ENCODE measurements at places on chromosomes 5 and 9.

GRCh38 chr9:120946259-120946658, 19.7 kb upstream of the TRAF1 start:
- no peak for DNase-seq

GRCh38 chr5:138981131-138981530, 106.0 kb upstream of the LRRTM2 start:
- no peak for DNase-seq

- no peak for DNase-seq
Measured at GRCh38 chr9:31146485-31147166, 1237.8 kb upstream of the ACO1 start.

- DNase-seq = no peak
Measured at GRCh38 chr5:179149278-179149677, 89.1 kb downstream of the ZNF354C start.

GRCh38 chr9:121538221-121538620, 38.6 kb upstream of the GGTA1 start:
- DNase-seq = no peak

DNA sequence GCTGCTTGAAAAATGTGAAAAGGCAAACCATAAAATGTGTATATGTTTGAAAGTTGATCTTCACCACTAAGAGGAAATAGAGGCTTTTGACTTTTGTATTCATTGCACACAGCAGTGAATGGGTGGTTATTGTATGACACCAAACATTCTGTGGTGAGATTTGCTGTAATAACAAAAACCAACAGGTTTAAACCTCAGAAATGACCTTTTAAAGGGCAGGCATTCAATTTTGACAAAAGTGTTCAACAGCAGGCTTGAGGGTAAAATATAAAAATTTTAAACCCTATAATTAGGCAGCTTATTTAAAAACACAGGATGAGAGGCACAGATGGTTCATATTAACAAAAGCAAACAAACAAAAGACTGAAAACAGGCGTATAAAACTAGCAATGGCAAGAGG, 128.1 kb upstream of the NUDT12 start:
- DNase-seq = no peak

DNA sequence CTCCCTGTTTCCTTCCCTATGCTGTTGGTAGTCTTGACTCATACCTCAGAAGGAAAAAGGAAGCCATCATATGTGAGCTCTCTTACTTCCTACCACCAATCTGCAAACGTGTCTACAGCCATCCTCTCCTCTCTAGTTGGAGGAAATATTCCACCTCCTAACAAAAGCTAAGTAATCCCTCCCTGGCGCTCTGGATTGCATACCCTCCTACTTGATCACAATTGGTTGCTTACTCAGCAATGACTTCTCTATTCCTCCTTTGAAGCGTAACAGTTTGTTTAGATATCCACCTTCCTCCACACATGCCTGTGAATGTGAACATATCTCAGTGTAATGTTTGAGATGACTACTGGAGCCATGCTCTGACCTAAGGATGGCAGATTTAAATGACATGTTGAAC, 18.2 kb downstream of the RUSC2 start:
- DNase-seq = no peak

DNA sequence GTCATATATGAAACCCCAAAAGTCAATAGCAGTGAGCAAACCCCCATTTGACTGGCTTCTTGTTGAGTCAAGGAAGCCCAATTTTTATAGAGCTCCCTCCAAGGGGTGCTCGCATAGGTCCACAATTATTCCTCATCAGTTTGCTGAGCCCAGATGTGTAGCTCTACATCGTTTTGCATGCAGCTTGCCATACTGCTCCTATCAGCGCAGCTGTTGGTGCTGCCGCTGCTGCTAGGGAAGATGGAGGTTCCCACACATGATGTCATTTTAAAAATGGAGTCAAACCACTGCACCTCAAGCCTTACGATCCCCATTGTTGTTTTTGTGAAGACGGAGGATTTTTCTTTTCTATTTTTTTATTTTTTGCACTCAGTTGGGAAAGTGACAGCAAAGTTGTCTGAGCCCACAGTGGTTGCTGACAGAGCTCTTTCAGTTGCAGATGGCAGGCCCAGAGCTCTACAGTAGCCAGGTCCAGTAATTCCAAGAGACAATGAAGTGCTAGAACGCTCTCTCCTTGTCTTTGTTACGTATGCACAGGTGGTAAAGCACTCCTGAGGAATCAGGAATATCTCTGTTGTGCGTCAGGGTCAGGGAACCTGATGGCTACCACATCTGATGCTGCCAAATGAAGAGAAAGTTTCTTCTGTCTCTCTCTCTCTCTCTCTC, 23.2 kb upstream of the C5orf63 start:
- no peak for DNase-seq

DNA sequence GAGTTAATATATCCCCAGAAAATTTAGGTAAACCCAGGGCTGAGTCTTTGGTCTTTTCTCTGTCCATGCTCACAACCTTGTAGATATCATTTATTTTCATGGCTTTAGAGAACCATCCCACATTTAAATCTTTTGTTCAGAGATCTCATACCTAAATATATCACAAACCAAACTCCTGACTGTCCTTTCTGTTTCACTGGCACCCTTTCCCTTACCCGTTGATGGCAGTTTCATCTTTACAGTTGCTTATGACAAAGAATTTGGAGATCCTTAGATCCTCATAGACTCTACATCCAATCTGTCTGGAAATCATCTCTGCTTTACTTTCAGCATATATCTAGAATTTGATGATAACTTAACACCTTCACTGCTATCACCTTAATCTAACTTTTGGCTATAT, 19.2 kb downstream of the RNF180 start:
- no peak for DNase-seq

GRCh38 chr9:134975253-134975652, 57.5 kb upstream of the FCN1 start:
- DNase-seq = no peak

GRCh38 chr5:149071756-149072155, 8.9 kb upstream of the SH3TC2 start:
- DNase-seq = no peak

- DNase-seq = no peak
Measured at GRCh38 chr9:129198319-129199043, 20.4 kb upstream of the IER5L start.

GRCh38 chr5:76952795-76953536, at the start of gene CRHBP:
CRHBP (plus strand) TSS chr5:76953045; CDS start chr5:76953135, 90 bp downstream.
- no peak for DNase-seq

GRCh38 chr9:114224247-114224610, 68.9 kb downstream of the COL27A1 start:
- DNase-seq = no peak

DNA sequence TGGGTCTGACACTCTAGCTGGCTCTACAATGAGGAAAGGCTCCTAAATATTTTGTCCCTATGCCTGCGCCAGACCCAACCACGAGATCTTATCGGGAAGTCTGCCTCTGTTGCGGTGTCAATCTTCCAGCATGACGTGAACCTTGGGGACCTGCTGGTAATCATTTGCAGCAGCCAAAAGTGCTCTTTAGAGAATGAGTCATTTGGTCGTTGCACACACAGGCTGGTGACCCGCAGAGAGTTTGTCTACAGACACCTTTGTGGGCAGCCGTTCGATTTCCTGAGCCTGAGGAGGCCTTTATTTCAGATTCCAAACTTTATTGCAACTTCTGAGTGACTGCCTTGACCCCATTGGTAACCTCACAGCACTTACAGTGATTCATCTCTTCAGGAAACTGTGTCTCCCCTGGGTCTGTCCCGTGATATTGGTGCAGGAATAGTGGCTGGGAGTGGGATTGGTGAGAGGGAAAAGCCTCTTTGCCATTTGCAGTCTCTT, 326.1 kb downstream of the NSG2 start:
- no peak for DNase-seq

GRCh38 chr5:116441223-116441622, 133.4 kb downstream of the SEMA6A start:
- DNase-seq = no peak

DNA sequence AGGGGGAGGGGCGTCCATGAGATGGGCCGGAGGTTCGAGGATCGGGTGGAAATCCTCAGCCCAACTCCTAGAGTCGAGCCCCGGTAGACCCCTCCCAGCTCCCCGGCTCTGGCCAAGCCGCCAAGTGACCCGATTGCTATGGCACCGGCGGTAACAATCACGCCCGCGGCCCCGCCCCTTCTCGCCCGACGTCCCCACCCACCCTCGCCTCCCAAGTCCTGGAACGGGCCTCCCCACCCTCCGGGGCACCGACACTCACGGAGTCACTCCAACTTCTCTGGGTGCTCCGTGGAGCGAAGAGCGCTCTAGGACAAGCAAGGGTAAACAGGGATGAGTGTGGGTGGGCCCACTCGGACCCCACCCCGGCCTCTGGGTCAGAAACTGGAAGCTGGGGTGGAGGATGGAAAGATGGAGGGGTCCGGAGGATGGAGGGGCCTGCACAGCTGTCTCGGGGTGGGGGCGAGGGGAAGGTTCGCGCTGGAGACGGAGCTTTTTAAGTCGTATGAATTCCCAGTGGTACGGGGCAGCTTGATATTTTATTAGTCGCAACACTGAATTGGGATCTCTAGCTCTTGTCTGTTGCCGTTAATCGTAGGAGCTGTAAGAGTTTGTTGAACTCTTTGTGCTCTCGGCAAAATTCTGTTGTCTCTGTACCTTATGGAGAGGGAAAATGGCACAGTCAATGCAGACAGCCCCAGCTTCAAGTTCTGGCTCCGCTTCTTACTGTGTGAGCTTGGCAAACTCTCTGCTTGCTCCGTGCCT, at the start of gene SPACA9:
SPACA9 (plus strand) TSS at position 204 of the 762 bp plus-strand sequence. CDS start 5,050 bp downstream, outside the sequence.
- DNase-seq = no peak

DNA sequence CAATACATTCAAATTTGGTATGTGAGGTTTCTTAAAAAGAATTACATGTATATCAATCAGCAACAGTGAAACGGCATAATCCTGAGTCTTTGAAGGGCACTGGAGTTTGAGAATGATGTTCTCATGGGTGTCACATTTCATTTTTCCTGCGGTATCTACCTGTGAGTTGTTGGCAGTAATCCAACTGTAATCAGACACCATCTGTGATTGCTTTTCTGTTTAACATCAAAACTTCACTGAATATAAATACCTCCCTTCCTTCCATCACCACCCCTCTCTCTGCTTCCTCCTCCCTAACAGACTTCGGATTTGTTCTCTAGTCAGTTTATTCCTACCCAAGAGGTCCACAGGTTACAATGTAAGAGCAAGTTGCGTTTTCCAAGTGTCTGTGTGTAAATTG, 275.2 kb upstream of the PCSK5 start:
- DNase-seq = no peak

DNA sequence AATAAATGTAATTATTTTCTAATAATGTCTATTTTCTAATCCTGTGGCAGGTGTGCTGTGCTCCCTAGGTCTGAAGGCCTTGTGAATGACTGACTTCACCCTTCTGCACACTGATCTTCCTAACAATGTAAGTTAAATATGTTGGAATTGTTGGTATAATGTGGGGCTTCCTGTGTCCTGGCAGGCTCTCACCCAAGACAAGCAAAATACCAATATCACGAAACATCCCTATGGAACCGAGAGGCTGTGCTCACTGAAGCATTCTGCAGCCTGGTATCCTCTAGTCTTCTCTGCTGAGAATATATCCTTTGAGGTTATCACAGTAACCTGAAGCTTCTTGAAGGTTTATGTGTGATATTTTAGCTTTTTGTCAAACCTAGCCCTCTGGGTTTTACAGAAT, 159.4 kb downstream of the GABRB2 start:
- DNase-seq = no peak

GRCh38 chr9:129258823-129259301, 80.8 kb upstream of the IER5L start:
- no peak for DNase-seq

DNA sequence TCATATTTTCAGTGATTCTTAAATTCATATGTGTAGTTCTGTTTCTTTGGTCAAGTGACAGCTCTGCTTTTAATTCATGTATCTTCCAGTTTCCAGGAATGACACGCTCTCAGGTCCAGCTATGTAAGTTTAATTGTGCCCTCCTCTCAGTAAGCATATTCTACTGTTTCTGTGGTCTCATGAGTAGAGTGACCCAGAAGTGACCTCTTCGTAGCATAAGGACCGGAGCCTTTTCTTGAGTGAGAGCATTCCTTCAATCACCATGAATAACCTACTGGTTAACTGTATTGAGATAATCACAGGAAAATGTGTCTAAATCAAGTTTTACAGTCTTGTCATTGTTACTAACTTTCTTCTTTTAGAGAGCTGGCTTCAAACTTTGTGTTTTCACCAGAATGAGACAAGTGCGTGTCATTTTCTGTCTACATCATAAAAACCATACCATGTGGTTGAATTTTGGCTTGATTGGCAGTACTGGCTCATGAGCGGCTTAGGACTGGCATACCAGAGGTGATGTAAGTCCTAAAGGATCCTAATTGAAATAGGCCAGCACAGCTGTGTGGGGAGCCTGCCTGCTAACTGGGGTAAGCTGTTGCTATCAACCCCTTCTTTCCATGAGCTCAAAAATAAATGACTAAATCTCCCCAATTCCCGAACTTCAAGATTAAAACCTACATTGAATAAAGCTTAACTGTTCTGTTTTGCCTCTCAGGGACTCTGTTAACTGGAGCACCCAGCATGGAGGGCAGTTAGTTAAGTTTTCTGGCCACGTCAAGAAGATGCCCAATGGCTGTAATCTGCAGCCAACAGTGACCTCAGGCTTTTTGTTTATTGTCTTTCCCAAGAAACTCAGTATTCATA, 4.8 kb downstream of the ADAMTSL1 start:
- DNase-seq = no peak

GRCh38 chr9:103999375-104000062, 94.6 kb upstream of the SMC2 start:
- no peak for DNase-seq

- DNase-seq = no peak
Measured at GRCh38 chr9:125574126-125574877, 132.7 kb downstream of the MAPKAP1 start.

DNA sequence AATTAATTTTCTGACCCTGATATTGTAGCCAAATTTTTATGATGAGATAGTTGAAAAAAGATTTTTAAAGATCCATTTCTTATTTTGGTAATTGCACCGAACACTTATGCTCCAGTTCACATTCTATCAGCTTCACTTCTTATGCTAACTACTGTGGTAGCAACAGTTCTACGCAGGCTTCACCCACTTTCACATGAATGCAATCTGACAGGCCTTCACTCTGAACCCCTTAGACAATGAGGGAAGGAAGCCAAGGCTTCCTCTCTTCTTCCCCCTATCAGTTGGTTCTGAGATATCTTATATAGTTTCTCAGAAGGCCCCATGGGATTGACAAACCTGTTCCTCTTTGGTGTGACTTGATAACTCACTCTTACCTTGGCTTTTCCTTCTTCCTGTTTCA, 185.8 kb downstream of the CETN3 start:
- no peak for DNase-seq

All from stimulated activated naive B cell treated with anti-CD40 and anti-IgM and Interleukin-4, amounts not matched to agents 10 μg/mL and 1 μg/mL and 100 μg/mL, for 72 hours (primary cell).